ENCODE measurements at places on chromosomes 16 and 17.

GRCh38 chr16:12178251-12178990 is 201.9 kb downstream of the SNX29 start:
- no peak for DNase-seq

DNA sequence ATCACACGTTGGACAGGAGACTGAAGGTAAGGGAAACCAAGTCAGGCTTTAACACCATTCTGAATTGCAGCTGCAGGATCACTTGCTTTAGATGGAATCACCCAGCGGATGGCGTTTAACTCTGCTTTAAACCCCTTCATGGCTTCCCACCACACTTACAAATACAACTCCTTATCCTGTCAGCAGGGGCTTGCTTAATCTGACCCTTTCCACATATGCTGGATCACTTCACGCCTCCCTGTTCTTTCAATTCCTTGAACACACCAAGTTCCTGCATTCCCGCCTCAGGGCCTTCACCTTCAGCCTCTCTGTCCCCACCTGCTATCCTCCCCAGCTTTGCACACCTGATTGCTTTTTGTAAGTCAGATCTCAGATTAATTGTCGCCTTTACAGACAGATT is 442.2 kb downstream of the MAF start:
- no peak for DNase-seq

DNA sequence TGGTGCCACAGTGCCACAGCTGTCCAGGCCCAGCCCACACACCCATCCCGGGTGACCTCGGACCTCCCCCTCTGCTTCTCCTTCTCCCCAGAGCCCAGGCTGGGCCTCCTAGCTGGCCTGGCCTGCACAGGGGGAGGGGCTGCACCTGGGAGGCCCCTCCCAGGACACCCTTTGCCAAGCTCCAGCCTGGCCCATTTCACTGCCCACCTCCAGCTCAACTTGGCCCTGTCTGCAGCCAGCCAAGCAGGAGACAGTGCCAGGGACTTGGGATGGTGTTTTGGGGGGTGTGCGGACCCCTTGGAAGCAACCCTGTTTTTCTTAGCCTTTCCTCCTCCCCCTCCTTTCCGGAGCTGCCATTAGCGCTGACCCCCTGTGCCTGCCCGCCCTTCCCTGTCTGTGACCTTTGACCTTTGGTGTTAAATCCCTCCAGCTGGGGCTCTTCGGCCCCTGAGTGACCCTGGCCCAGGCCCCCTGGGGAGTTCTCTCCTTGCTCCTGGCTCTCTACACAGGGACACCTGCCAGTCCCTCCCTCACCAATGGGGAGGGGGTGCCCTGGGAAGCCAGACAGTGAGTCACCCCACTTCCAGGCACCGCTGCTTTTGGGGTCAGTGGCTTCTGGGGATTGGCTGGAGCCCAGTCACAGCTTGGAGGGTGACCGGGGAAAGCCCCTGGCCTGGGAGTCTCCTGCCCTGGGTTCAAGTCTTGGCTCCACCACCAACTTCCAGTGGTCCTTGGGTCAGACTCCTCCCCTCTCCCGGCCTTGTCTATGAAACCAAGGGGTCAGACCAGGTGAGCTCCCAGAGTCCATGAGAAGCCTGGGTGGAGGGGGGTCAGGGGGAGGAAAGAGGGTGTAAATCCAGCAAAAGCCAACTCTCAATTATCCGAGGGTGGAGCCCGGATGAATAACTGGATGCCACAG is 1.9 kb downstream of the GLIS2 start:
- no peak for DNase-seq

DNA sequence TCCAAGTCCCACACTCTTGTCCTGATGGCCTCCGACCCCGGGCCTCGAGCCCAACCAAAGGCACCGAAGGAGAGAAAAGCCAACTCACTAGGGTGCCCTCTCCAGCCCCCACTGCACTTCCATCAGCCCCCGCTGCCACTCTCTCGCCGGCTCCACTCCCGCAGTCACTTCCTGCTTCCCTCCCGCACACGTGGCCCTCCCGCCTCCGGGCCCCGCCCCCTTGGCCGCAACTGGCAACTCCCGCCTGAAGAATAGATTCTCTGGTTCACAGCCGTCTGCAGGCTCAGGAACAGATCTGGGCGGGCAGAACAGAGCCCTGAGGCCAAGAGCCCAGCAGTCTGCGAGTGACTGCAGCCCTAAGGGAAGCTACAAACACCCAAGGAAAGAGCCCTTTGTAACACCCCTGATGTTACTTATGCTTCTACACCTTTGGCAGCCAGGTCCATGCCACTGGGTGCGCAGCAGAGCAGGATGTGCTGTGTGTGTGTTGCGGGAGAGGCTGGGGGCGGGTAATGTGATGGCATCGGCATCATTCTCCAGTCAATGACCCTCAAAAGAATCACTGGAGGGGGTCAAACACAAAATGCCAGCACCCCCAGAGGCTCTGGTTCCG is at the start of gene SLC39A11:
Gene SLC39A11 (minus strand): TSS at position 166 of the 613 bp plus-strand sequence. CDS start 3,924 bp downstream, outside the sequence.
- DNase-seq: peak; percentile 84

DNA sequence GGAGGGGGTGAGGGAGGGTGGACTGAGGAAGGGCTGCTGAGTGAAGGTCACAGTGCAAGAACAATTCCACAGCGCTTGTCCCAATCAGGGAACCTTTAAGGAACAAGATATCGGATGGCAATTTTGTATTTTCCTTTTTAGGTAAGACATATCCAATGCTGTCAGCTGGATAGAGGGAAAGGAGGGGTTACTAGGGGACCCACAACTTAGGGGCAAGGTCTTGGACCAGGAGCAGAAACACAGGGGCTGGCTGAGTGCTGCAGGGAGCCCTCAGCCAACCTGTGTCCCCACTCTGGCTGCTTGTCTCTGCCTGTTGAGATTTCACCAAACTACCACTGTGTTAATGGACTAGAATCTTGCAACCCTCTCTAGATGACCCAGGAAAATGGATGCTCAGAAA is 47.6 kb downstream of the AKAP1 start:
- no peak for DNase-seq

DNA sequence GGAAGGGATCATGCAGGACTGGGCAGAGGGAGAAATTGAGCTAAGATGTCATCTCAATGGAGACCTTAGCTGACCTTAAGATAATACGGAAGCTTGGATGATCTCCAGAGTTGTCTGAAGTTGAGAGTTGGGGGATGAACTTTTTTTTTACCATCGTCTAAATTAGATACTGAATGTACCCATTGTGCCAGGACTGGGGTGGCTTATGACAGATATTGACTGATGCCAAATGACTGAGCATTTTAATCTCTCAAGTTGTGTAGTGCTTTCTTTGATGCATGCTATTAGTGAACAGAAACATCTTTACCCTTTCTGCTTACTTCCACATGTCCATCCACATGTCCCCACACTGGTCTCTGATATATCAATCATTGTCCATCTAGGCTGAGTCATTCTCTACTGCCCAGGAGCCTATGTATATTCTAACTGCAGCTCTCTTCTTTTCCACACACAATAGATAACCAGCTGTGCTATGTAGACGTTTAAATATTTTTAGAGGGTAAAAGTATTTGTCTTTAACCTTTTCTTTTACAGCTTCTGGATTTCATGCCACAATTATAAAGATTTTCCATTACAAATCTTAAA is 60.2 kb upstream of the ZKSCAN2 start:
- DNase-seq: no peak

DNA sequence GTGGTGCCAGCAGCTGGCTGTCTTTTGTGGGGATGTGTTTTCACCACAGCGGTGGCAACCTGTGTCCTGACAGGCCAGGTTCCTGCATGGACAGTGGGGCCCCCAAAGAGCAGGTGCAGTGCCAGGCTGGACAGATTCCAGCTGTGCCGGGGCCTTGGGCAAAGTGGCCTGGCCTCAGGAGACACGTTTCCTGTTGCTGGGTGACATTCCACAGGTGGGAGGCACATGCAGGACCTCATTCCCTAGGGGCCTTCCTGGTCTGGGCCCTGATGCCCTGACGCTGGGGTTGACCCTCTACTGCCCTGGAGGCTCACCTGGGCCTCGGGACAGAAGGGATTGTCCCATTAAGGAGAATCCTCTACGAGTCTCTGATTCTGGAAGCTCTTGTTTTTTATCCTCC is 182.4 kb downstream of the RAB11FIP4 start:
- DNase-seq: no peak

DNA sequence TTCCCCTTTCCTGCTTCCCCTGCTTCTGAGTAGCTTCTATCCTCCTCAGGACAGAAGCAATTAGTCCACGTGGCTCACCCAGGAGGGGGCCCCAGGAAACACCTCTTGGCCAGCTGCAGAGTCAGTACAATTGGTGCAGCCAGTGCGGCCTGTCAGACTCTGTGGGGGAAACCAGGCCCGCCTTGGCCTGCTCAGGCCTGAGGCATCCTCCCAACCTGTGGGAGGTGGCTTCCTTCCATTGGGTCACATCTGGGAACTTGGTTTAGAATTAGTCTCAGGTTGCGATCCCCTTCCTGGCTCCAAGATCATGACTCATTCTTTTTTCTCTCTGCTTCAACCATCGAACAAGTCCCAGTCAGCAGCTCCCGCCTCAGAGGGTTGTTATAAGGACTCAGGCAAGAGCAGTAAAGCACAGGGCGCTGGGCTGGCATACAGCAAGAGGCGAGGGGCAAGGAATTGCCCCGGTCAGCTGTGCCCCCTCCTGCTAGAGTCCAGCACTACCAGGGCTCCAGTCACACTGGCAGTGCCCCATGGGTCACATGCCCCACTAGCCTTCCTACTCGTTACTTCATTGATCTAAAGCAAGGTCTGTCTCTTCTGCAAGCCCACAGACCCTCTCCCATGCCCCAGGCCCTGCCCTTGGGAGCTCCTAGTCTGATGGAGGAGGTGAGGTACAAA is 8.1 kb upstream of the EPX start:
- no peak for DNase-seq

DNA sequence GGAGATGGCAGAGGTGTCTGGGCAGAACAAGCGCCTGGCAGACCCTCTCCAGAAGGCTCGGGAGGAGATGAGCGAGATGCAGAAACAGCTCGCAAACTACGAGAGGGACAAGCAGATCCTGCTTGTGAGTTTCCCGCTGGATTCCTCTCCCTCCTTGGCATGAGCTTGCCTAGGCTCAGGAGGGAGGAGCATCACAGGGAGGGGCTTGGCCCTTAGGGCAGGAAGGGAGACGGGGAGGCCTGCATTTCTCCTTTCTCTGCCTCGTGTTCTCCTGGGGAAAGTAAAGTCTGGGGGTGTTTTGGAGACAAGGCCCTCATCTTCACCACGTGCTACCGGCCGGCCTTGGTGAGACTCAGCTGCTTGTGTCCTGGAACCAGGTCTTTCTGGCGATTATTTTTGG is 18.0 kb upstream of the DBNDD1 start:
- no peak for DNase-seq

DNA sequence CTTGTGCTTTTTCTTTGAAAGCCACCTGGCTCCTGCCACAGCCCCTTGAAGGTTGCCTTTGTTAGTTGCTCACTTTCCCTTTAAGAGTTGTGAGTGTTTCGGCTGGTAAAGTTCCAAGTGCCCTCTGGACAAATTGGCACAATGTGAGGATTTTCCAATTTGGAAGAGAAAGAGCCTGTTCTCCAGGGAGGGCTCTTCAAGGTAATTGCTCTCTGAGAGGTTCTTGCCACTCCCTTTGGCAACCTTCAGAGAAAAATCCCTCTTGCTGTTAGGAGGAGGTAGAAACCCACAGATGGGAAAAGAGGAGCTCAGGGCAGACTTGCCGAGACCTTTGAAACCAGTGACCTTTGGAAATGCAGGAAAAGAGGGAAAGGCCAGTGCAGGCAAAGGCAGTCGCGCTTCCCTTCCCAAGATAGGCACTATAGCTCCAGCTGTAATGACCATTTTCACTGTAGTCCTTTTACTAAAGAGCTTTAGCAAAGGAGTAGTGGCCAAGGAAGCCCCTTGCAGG is 49.0 kb upstream of the AKAP1 start:
- DNase-seq: peak; percentile 85

- DNase-seq: peak; percentile 46
Measured at GRCh38 chr17:41917679-41918313, 955 bp downstream of the ACLY start.

DNA sequence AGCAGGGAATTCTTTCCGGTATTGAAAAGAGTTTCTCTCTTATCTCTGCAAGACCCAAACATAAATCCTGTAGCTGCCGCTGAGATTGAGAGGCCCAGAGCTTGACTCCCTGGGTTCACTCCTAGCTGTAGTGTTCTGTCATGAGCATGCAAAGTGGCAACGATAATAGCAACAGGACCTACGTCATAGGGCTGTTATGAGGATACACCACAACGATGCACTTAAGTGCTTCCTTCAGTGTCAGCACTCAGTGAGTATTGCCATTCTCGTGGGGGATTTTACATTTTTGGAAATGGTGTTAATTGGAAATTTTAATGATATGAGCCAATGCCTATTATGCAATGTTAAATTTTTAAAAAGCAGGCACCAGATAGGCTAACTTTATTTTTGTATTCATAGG is 199.8 kb downstream of the CYLD start:
- no peak for DNase-seq
